ENCODE measurements at places on chromosomes 2 and 18.

GRCh38 chr2:239897596-239898235, 127.4 kb downstream of the NDUFA10 start:
- no peak for DNase-seq

- DNase-seq, result no peak
These were observed 17.7 kb upstream of the ZDBF2 start for GRCh38 chr2:206256706-206257205.

DNA sequence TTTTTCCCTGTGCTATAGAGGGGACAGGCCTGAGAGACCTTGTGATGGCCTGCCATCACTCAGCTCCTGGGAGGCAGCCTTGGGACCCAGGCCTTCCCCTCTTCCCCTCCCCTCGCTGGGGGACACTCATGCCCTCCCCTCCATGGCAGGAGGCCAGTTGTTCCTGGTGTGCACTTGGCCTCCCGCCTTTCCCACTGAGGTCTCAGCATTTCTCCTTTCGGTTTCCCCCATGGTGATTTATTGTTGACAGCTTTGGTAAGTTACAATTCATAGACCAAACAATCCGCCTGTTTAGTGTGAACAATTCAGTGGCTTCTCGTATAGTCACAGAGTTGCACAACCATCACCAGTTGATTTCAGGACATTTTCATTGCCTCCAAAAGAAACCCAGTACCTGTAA, 10.2 kb upstream of the CNDP1 start:
- DNase-seq, result no peak

DNA sequence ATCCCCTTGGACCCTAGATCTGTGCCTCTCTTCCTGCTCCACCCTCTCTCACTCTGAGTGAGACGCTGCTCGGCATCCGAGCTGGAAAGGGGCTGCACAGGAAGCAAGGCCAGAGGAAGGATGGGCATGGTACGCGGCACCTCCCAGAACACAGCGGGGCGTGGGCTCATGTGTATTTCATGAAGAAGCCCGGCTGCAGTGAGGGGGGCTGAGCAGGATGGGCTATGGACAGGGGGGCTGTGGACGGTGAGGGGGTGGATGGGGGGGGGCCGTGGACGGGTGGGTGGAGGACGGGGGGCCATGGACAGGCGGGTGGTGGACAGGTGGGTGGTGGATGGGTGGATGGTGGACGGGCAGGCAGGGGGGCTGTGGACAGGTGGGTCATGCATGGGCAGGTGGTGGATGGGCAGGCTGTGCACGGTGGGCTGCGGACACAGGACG, 28.5 kb downstream of the SLC66A2 start:
- DNase-seq, result no peak

DNA sequence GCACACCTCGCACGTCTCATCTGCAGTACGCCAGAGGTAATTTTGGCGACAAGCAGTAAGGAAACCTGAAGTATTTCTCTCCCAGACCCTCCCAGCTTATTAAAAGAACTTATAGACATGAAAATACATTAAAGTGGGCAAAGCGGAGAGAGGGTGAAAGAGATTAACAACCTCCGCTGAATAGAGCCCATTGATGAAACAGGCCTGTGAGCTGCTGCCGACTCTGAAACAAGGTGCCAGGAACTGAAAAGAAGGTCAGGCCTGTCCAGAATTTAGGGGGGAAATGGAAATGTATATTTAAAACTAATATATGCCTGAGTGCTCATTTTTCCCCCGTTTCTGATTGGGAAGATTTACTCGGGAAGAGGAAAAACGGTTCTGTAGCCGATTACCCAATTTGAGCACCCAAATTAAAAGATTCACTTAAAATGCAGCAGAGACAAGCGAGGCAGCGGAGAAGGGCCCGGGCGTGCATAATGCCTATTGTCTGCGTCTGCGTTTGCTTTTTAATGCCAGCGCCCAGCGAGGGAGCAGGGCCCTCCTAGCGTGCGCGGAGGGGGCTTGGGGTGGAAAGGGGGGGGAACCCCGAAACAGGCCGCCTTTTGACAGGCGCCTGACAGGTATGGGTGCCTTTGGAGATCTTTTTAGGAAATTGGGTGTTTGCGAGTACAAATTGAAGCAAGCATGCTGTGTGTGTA, 316.2 kb downstream of the GBX2 start:
- no peak for DNase-seq

GRCh38 chr2:42809131-42809818, 16.9 kb upstream of the HAAO start:
- DNase-seq, result no peak

DNA sequence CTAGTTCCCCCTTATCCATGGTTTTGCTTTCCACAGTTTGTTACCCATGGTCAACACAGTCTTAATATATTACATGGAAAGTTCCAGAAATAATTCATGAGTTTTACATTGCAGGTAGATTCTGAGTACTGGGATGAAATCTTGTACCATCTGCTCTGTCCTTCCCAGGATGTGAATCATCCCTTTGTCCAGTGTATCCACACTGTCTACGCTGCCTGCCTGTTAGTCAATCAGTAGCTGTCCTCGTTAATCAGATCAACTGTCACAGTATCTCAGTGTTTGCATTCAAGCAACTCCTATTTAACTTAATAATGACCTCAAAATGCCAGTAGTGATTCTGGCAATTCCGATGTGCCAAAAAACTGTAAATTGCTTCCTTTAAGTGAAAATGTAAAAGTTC, 76.3 kb downstream of the DYNC1I2 start:
- DNase-seq, result no peak

- DNase-seq, result no peak
These were observed 2.5 kb downstream of the GALNT3 start for GRCh38 chr2:165791421-165792103.
